ENCODE measurements at places on chromosomes 5 and 9.

GRCh38 chr9:91214867-91215266, 146.9 kb downstream of the AUH start:
- no peak for DNase-seq

DNA sequence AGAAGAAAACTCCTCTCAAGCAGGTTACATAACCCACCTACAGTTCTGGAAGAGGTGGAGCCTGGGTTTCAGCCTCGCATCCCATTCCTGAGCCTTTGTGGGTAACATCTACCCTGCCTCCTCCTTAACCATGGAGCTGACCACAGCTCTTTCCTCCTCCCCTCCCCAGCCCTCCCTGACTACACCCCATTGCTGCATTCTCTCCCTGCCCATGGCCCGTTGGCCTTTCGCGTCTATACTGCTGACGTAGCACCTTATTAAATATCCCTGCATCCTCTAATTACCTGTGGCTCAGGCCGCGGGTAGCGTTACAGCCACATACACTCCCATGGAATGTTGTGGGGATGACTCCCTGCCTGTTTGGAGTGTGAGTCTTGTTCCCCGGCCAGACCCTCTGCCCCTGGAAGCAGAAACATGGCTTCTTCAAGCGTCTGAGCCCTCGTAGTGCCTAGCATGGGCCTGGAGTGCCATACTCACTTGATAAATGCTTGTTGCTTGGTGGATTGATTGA, 72.8 kb downstream of the WWC1 start:
- no peak for DNase-seq

GRCh38 chr5:141876628-141877355, 1.4 kb downstream of the PCDH1 start:
- DNase-seq = no peak

DNA sequence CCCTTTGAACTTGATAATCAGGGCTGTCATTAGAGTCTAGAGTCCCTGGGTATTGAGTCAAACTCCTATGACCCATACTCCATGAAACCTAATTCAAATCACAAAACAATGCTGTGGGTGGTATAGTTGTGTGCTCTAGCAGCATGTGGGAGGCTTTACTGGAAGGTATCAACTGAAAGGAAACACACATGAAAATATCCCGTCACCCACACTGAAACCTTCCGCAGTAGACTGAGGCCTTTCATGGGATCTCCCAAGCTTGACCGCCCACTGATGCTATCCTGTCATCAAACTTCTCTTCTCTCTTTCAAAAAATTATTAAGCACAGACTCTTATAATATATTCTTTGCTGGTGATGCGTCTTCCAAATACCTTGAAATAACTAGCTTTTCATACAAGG, 569.1 kb upstream of the MEF2C start:
- DNase-seq = no peak

GRCh38 chr9:746661-747434, 94.6 kb upstream of the DMRT1 start:
- DNase-seq = no peak

DNA sequence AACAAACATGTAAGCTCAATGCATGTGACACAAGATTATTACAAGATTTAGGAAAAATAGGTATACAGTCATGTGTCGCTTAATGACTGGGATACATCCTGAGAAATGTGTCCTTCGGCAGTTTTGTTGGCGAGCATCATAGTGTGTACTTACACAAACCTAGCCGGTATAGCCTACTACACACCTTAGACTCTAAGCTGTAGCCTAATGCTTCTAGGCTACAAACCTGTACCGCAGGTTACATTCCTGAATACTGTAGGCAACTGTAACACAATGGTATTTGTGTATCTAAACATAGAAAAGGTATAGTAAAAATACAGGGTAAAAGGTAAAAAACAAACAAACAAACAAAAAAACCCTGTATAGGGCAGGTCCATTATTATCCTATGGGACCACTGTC, 27.7 kb downstream of the MSX2 start:
- no peak for DNase-seq

DNA sequence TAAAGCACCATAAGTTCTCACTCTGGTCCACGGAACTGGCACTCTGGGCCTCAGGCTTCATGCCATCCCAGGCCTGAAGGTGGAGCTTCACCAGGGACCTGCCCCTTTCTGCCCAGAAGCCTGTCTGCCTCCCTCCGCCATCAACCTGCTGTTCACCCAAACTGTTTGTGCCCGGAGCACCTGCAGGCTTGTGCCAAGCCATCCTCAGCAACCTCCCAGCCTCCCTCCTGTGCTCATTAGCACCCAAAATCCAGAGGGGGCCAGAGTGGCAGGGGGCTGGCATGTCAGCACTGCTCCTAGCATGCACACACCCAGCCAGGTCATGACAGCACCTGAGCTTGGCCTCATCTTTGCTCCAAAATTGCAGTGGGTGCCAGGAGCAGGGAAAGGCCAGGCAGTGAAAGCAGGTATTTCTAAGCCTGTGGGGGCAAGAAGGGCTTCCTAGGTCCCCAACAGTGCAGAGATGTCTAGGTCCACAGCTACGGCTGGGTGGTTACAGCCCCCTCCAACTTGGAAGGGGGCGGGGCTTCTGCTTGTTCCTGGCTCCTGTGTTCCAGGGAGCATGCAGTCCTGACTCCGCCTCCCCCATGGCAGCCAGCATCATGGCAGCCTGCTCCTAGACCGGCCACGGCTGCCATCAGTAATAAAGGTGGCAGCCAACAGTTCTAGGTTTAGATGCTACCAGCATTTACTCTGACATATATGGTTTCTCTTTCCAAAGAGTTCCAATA, 85.1 kb downstream of the GIN1 start:
- DNase-seq = no peak

- DNase-seq = no peak
Observed at GRCh38 chr5:122322801-122323548, 10.9 kb downstream of the SNCAIP start.

DNA sequence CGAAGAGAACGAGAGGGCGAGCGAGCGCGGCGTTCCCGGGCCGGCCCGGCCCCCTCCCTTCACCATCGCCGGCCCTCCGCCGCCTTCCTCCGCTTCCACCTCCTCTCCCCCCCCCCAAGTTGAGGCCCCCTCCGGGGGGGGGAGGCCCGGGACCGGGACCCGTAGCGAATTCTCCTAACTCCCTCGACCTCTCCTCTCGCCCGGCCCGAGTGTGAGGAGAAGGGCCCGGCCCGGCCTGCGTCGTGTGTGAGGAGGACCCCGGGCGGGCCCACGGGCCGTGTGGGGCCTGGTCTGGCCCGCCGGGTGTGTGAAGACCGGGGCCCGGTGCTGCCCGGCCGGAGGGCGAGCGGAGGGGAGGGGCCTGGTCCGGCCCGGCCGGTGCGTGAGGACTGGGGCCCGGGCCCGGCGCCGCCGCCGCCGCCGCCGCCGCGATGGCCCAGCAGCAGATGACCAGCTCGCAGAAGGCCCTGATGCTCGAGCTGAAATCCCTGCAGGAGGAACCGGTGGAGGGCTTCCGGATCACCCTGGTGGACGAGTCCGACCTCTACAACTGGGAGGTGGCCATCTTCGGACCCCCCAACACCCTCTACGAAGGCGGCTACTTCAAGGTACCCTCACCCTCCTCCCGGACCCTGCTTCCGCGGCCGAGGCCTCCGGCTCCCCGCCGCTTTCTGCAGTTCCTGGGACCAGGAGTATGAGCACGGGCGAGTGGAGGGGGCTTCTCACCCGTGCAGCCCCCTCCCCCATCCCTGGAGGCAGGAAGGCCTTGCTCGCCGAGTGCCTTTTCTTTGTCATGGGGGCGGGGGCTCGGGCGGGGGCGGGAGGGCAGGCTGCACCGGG, 587 bp downstream of the UBE2R2 start:
- DNase-seq = no peak

DNA sequence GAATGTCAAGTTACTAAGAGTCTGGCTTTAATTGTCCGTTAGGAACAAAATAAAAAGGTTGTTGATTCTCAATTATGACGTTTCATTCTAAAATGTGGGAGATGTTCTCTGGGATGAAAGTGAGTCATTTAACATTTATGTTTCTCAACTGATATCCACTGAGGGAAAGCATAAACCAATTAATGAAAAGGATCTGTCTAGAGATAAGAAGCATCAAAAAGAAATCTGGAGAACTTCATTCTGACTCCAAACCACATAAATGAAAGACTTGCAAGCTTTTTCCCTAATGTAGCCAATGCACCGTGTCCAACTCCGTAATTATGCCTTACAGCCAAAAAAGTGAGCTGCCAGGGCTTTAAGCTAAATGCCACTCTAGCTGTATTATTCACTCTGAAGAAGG, 654.2 kb downstream of the TLE1 start:
- no peak for DNase-seq

- DNase-seq = no peak
Observed at GRCh38 chr5:137289856-137290255, 209.3 kb downstream of the SPOCK1 start.

DNA sequence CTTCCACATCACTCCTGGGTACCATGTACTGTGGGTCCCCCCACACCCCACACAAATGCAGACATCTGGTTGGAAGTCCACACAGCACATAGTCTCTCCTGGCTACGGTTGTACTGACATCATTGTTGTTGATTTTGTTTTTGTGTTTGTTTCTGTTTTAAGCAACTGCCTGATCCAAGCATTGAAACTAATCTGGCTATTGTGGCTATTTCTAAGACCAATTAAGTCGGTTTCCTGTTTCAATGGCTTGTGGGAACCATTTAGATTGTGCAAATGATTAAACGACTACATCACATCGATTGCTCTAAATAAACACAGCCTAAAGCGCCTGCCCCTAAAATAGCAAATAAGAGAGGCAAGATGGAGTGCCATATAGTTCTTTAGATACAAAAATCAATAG, 226.8 kb upstream of the IRX4 start:
- no peak for DNase-seq

DNA sequence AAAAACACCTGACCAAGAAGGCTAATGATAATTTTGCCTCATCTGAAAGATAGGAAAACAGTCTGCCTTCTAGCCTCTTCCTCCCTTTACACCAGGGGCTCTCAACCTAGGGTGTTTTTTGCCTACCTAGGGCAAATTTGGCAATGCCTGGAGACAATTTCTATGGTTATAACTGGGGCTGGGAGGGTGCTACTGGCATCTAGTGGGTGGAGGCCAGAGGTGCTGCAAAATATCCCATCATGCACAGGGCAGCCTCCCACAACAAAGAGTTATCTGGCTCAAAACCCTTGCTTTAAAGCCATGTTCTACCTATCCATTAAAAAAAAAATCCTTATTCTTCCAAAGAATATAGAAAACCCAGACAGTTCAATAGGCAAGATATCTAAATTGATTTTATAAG, 45.0 kb upstream of the NR3C1 start:
- DNase-seq = no peak

GRCh38 chr9:96720435-96720834, 57.5 kb downstream of the ZNF510 start:
- no peak for DNase-seq

- DNase-seq = no peak
Observed at GRCh38 chr5:146662229-146662628, 146.2 kb upstream of the GPR151 start.

GRCh38 chr9:72207278-72207677, 58.0 kb downstream of the GDA start:
- DNase-seq = no peak

- no peak for DNase-seq
Observed at GRCh38 chr9:121345070-121345469, 25.0 kb downstream of the STOM start.

DNA sequence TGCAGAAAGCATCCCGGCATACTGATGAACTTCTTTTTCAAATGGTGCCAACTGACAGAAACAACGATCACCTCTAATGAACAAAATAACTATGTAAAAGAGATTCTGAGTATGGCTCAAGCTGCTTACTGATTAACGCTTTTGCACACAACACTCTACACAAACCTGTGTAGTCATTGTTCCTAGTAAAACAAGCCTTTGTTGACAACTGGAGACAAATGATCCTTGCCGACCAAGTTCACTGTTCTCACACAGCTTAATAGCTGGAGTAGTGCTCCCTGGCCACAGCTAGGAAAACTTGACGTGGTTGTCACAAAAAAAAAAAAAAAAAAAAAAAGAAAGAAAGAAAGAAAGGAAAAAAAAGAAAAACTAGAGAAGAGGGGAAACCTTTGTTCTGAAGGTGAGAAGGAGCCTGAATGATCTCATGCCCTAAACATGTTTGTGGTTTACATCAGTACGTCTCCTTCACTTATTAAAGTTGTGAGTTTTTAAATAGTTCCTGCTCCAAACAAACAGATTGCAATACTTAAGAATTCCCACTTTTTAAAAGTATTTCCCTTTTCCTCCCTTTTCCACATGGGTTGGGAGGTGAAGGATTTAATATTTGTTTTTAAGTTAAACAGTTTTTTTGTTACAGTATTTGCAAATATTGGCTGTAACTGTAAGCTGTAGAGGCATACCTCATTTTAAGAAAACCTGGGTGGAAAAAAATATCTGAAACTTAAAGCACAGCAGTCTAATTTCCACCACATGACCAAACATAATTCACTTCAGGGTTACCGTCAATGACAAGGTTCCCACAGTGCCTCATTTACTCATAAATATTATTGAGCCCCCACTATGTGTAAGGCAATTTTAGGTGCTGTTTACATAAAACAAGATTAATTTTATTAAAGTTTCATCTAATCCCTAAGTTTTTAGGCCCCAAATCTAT, 63.7 kb downstream of the GLIS3 start:
- no peak for DNase-seq

GRCh38 chr9:89025553-89025952, 34.3 kb downstream of the S1PR3 start:
- DNase-seq = no peak

- no peak for DNase-seq
Observed at GRCh38 chr9:95670122-95670521, 153.4 kb upstream of the PTCH1 start.

DNA sequence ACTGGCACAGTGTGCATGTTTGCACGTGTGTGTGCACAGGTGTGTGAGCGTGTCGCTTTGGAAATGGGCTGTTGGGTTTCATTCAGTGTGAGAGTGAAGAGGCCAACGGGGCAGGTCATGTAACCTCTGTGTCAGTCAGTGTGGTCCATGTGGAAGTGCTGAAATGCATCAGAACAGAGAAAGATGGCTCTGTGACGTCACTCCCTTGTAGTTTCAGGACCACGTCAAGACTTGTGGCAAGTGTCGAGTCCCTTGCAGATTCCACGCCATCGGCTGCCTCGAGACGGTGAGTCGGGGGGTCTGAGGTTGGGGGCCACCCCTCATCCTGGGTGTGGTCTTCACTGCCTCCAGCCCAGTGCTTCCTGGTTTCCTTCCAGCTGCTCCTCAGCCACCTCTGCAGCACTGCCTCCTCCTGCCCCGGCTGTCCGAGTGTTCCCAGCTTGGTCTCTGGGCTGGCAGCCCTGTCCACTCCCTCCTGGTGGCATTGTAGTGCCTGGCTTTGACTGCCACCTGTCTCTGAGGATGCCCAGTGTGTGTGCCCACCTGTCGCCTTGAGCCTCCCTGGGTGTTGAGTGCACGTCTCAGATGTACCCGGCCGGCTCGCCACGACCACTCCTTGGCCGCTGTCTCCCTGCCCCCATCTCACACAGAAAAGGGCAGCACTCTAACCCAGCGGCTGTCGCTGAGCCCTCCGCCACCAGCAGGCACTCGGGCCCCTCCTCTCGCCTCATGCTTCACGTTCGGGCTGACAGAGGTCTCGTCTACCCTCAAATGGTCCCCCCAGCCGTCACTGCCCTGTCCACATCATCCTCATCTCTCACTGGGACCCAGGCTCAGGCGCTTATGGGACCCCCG, 28.0 kb downstream of the FBXW5 start:
- no peak for DNase-seq

- no peak for DNase-seq
Observed at GRCh38 chr5:86757824-86758223, 140.1 kb downstream of the COX7C start.

Data from stimulated activated CD8-positive, alpha-beta memory T cell treated with anti-CD3 and anti-CD28 coated beads, Interleukin-7, amount 100 ng/mL, for 1 hour (primary cell).